ENCODE measurements at places on chromosomes 1 and 21. TPM values are rescaled to one million over a fixed set of nuclear protein-coding genes. Genes with fewer than 3 reads are reported as not detected.
A peak's percentile ranks its signal among the peaks of the same experiment; 100 is the strongest.

TMEM82 gene
- not detected for total RNA-seq

MTARC1 gene
- 1.8 TPM for total RNA-seq

PRELP gene
- 0.09 TPM for total RNA-seq

CELA3A gene
- 0.19 TPM for total RNA-seq

PTAFR gene
- total RNA-seq, result 4.9 TPM

CD1E gene
- 964 TPM for total RNA-seq

OR2W3 gene
- 0.09 TPM for total RNA-seq

MR1 gene
- total RNA-seq, result 21.1 TPM

CD1D gene
- total RNA-seq, result 33.5 TPM

GRCh38 chr1:112817555-112818373 is 102.6 kb upstream of the PPM1J start:
- DNase-seq, result no peak

DNA sequence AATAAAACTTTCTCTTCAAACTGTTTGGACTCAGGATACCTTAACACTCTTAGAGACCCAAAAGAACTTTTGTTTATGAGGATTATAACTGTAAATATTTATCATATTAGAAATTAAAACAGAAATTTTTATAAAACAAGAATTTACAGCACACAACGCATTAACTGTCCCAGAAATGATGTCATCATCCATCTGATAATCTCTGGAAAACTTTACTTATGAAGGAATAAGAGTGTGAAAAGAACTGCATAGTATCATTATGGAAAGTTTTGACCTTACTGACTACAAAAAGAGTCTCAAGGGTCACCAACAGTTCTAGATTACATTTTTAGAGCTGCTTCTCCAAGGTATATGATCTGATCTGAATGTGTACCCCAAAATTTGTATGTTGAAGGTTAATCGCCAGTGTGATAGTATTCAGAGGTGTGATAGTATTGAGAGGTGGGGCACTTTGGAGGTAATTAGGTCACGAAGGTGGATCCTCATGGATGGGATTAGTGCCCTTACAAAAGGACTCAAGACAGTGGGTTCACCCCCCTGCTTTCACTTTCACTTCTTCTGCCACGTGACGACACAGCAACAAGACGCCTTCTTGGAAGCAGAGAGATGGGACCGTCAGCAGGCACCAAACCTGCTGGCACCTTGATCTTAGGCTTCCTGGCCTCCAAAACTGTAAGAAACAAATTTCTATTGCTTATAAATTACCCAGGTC is 95.7 kb upstream of the NR5A2 start:
- DNase-seq, result peak; percentile 19

- DNase-seq, result no peak
Observed at GRCh38 chr1:153259387-153259786, at the start of gene LORICRIN. LORICRIN (plus strand) TSS chr1:153259687; CDS start chr1:153260950, 1,263 bp downstream.

DNA sequence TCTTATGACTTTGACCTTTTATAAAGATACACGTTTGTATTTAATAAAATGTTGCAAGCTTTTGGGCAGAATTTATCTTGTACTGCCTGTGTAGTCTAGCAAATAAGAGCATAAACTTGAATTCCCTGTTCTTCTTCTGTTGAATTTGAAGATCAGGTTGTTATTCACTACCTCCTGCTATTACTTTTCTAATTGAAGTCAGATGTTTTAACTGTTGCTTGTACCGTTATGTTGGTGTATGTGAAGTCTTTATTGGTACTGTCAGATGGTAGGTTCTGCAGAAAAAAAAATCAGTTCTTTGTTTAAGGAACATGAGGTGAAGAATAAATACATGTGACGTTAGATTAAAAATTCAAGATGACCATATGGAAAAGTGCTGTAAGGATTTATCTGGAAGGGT is 69.1 kb downstream of the DYRK1A start:
- no peak for DNase-seq

- no peak for DNase-seq
Observed at GRCh38 chr1:154468535-154469250, 33.3 kb upstream of the TDRD10 start.

DNA sequence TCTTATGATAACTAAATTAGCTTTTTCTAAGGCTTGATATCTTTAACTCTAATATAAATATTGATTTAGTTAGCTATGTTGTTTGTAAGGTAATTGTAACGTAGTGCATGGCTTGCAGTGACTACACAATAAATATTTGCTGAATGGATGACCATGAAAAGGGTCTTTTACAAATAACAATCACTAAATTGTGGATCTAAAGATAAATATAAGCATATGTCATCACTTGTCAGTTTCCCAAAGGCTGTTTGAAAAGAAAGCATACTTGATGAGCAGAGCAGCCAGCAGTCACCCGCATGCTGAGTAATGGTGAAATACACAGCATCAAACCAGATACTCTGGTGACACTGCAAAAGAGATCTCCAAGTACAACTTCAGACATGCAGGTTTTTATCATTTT is 92.5 kb upstream of the FMN2 start:
- no peak for DNase-seq

GRCh38 chr1:6982860-6983259 is 197.6 kb downstream of the CAMTA1 start:
- DNase-seq, result no peak

DNA sequence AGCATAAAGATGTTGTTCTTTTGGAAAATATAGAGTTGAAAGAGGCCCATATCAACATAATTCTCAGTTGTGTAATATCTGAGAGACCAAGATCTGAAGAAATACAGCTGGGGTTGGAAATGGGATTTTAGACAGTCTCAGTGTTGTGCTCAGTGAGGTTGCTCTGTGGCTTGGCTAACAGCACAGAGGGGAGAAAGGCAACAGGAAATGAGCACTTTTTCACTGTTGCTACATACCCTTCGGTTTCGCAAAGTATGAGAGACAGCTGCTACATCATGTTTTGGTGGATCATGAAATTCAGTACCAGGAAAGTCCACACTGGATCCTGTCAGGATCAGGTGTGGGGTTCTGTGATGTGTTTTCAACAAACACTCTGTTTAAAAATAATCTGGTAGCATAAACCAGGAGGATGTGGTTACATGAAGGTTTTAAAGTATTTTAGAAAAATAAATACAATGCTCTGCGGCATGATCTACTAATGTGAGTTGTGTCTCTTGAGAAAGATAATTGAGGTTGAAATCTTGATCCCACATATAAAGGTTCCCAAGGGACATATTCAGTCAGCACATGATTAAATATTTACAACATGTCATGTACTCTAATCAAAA is 7.0 kb upstream of the GPR88 start:
- DNase-seq, result no peak

DNA sequence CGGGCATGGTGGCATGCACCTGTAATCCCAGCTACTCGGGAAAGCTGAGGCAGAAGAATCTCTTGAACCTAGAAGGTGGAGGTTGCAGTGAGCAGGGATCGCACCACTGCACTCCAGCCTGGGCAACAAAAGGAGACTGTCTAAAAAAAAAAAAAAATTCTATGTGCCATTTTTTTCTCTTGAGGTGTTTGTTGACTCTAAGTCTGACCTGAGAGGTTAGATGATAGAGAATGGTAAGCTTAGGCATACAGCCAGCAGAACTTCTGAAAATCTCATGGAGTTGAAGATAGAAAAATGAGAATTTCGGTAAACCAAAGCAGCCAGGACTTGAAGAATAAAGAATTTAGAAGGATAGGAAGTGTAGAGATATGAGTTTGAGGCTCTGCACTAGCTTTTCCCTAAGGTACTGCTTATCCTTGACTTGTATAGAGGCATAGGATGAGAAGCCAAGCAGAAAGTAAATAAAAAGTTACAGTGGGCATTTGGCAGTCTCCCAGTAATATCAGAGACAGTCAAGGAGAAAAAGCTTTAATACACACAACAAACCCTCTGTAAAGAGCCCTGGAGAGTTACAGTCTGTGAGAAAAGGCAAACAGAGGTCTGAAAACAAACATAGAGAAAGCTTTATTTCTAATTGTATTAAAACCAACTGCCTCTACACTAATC is 24.3 kb downstream of the F13B start:
- no peak for DNase-seq

DNA sequence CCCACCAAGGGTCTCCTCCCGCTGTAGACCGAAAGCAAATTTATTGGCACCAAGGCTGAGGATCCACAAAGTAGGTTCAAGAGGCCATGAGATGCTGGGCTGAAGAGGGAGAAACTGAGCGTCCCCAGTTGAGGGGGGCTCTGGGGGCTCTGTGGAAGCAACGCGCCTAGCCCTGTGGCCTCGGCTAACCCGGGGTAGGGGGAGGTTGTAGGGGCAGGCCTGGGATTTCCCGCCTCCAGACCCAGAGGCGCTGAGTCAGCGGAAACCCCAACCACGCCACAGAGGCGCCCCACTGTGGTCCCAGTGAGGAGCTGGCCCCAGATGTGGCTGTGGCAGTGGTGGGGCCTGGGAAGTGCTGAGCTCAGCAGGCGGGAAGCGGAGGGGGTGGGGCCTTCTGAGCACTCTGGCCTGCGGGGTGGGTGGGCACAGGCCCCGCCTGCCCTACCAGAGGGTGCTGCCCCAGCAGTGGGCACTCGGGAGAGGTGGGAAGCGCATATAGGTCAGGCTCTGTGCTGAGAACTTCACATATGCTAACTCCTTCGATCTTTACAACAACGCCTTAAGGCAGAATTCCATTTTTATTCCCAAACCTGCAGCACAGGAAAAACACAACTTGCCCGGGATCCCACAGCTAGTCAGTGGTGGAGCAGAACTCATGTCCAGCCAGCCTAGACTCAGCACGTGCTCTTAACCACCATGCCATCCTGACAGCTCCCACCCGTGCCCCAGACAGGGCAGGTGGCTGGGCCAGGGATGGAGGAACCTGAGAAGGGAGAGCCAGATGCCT is 1.5 kb upstream of the COL16A1 start:
- DNase-seq, result no peak

DNA sequence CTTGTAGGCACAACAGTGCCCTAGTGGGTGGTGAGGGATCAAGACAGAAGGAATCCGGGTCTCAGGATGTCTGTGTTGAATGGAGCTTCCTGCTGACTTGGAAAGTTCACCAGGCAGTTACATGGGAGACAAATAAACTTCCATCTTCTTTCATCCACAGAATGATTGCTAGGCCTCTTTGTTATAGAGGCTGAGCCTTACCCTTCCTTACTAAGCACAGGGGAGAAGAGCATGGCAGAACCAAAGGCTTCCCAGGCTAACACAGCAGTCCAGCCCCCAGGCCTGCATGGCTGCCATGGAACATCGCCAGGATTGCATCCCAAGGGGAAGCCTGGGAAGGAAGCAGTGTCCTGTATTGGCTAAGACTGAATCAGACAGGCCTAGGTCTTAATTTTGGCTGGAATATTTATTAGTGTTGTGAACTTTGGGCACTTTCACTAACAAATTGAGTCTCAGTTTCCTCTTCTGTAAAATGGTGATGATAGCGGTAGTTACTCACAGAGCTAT is 18.7 kb downstream of the HEYL start:
- no peak for DNase-seq

- DNase-seq, result peak; percentile 36
Observed at GRCh38 chr1:171486048-171486519, 754 bp downstream of the PRRC2C start.

DNA sequence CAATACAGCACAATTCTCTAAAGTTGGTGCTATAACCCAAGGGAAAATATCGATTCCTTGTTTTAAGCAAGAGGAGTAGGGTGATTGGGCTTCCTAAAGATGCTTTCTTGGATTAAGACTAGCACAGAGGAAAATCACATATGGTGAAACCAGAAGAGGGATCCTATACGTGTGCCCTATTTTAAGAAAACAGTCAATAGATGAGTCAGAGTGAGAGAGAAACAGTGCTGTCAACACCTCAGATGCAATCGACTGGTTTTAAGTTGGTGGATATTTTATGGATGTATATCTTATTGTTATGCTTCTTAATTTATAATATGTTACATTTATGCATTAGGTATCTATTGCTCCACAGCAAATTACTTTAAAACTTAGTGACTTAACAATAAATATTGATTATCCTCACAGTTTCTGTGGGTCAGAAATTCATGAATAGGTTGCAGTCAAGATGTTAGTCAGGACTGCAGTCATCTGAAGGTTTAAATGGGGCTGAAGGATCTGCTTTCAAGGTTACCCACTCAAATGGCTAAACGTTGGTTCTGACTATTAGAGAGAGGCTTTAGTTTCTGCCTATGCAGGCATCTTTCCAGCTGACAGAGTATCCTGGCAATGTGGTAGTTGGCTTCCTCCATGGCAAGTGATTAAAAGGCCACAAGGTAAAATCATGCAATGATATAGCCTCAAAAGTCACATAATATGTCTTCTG is 61.6 kb upstream of the DEPDC1 start:
- DNase-seq, result no peak

DNA sequence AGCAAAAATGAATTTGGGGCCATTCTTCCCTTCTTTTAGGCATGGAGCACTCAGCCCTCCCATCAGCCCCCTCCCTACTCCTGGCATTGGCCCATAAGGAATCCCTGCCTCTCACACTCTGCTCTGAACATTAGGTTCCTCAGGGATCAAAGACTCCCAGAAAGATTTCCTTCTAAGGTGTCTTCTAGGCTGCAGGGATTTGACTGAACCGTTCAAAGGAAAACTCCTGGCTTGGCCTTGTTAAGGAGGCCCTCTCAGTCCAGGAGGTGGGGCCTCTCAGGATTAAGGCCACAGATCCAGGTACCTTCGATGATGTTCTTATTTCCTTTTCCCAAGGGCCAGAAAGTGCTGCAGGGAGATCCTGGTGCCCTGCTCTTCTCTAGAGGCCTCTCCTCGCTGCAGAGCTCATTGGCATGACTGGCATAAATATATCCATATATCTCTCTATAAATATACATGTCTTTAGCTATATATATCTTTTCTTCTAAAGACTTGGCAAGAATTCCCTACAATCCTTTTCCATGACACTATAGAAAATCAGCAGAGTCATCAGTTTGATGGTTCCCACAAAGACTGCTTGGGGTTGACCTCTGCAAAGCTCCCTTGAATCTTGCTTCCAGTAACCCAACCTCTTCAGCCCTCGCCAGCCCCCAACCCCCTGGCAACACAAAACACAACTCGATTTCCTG is 59.1 kb downstream of the PLXNA2 start:
- no peak for DNase-seq

- no peak for DNase-seq
Observed at GRCh38 chr1:12712929-12713328, 3.0 kb upstream of the AADACL3 start.

Data from thymus (tissue), 14 donors.